ENCODE measurements at places on chromosomes 6 and 20. TPM values are rescaled to one million over a fixed set of nuclear protein-coding genes. Genes with fewer than 3 reads are reported as not detected.

ARMH2 gene
- not detected for polyA plus RNA-seq

OTOR gene
- polyA plus RNA-seq: not detected

SMOC2 gene
- polyA plus RNA-seq: not detected

ARG1 gene
- polyA plus RNA-seq: not detected

XPO5 gene
- 37.7 TPM for polyA plus RNA-seq

HTR1E gene
- polyA plus RNA-seq: not detected

SLC17A1 gene
- not detected for polyA plus RNA-seq

ARFGEF3 gene
- polyA plus RNA-seq: 0.27 TPM

C20orf141 gene
- polyA plus RNA-seq: 0.12 TPM

MMP24 gene
- polyA plus RNA-seq: 2.3 TPM

COL21A1 gene
- polyA plus RNA-seq: 0.07 TPM

SYTL3 gene
- polyA plus RNA-seq: 1.5 TPM

SLC35A1 gene
- 10.5 TPM for polyA plus RNA-seq

ATRN gene
- polyA plus RNA-seq: 54.1 TPM

FLRT3 gene
- 0.64 TPM for polyA plus RNA-seq

SEL1L2 gene
- 0.86 TPM for polyA plus RNA-seq

LIN28B gene
- polyA plus RNA-seq: not detected
